IPS DF 6.9 (cell line): ENCODE measurements at places on chromosomes 6 and 20.

DNA sequence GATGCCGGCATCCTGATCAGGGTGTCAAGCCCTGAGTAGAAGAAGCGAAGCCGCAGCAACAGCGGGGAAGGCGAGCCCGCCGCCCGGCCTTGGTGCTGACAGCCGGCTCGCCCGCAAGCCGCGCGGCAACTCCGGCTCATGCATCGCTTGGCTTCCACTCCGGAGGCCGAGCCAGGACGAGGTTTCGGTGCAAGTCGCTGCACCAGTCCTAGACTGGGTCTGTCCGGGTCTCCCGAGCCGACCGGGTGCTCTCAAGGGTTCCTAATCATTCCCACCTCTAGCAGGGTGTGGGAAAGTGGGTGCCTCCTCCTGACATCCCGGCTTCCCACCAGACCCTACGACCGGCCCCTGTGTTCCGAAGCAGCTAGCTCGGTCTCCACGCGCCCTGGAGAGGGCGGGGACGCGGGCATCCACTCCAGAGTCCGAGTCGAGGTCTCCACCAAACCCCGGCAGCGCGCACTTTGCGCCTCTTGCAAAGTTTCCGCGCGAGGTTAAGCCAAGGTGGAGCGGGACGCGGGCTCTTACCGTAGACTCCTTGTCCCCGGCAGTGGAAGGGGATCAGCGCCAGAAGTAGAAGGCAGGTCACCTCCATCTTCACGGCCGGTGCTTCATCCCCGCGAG, 1.4 kb downstream of the MDGA1 start:
- DNase-seq = no peak

DNA sequence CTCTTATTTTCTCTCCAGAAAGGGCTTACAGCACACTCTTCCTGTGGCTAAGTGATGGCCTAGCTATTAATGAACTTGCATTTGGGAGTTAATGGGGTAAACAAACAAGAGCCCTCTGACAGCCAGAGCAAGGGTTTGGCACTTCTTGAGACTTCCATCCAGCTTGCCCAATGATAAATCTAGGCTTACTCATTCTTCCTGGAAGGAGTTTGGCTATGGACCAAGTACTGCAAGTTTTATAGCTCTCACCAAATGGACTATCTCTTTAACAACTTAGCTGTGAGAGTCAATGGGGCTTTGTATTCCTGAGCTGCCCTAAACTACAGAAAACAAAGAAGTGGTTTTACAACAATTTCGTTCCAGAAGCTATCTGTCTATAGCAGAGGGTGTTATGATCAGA, 16.7 kb upstream of the PI3 start:
- DNase-seq = no peak

DNA sequence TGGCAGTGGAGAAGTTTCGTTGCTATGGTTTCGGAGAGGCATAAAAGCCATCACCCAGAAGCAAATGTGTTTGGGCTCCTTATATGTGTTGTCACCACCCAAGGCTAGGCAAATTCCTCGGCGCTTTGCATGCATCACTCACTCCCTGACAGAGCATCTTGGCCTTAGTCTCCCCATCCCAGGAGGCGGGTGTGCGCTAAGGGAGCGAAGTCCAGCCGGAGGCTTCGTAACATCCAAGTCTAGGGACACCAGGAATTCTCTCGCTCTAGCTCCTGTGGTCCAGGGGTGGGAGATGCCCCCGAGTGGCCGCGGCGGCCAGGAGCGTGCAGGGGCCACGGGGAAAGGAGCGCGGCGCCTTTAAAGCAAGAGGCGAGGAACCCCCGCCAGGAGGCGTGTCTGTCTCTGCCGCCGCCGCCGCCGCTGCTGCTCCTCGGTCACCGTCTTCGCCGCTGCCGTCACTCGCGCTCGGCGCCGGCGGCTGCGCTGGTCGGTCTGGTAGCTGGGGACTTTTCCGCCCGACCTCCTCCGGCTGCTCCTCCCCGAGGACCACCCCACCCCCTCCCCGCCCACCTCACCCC, at the start of gene GRIK2:
TSS of gene GRIK2 (plus strand) at position 458 of the 578 bp plus-strand sequence.
- no peak for DNase-seq

GRCh38 chr6:126766820-126767219, 351.7 kb upstream of the RSPO3 start:
- no peak for DNase-seq

DNA sequence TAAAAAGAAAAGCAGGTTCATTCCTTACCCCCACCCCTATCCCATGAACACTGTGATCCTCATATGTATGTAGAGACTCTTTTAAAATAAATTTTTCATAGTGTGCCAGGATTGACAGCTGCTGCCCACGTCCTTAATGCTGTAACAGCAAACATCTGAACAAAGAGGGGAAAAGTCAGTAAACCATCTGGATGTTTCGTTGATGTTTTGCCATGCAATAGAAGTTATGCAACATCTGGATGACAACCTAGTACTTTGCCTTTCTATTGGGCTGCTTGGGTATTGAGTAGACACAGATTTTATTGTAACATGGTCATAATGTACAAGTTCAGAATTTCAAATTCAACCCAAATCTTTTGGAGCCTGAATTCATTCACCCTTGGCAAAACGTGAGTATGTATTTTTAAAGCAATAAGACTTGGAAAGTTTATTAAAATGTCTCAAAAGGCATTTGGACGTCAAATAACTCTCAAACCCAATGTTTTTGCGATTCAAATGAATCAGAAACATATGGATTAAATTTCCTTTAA, 500.3 kb downstream of the DHX35 start:
- no peak for DNase-seq

- no peak for DNase-seq
Observed at GRCh38 chr6:150606647-150607328, 7.1 kb downstream of the PLEKHG1 start.

DNA sequence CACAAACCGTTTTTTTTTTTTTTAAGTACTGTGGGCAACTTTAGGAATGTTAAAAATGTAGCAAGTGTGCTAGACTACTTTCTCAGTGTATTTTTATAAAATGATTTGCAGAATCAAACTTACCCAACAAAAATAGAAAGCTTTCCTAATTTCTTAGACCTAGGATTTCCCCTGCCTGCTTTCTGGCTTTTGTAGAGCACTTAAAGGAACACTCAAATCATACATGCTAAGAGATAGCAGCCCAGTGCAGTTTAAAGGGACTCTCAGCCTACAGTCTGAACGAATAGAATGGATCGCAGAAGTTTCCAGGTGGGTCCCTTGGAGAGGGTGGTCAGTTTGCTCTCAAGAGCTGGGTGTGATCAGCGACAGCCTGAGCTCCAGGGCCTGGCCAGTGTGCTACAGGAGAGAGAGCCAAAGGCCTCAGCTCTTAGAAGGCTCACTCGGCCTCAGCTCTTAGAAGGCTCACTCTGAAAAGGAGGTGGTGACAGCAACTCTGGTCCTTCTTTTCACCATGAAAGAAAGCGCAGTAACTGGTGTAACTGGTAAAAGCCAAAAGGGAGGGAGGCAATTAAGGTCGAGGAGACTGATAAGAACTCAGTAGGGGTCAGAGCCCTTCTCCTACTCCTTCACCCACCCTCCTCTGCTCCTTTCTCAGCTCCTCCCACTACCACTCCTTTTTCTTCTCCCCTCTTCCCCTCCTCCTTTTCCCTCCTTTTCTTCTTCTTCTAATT, 142.4 kb downstream of the ZFP64 start:
- no peak for DNase-seq

DNA sequence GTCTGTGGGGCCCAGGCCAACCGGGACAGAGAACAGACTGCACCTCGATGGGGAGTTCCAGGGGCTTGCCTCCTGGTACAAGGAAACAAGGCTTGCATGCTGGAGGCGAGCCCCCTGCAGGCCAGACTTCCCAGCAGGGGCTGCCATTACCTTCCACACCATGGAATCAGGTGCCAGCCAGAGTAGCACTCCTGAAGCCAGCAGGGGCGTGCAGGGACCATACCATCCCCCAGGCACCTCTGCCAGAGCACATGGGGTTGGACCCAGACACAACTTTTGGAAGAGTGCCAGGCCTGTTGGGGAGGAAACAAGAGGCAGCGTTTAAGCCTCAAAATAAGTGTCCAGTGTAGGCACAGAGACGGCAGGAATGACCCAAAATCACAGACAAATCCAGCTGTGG, 6.5 kb downstream of the DDO start:
- DNase-seq = no peak

GRCh38 chr20:35615667-35616464, at the start of gene SPAG4:
Gene SPAG4 (plus strand): TSS chr20:35615829. CDS start chr20:35616004, 175 bp downstream.
- DNase-seq = peak; percentile 98

DNA sequence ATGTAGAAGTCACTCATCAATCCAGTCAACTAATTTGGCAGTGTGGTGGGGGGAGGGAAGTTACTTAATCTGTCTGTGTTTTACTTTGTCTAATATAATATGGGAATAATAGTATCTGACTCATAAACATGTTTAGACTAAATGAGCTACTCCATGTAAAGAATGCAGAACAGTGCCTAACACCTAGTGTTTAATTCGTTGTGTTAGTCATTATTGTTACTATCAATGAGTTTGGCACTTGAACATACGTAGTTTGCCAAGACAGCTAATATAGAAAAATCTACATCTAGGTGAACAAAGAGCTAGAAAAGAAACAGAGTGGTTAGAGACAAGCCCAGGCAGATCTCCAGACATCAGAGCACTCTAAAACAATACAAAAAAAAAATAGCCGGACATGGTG, 49.1 kb downstream of the IRAK1BP1 start:
- DNase-seq = no peak

DNA sequence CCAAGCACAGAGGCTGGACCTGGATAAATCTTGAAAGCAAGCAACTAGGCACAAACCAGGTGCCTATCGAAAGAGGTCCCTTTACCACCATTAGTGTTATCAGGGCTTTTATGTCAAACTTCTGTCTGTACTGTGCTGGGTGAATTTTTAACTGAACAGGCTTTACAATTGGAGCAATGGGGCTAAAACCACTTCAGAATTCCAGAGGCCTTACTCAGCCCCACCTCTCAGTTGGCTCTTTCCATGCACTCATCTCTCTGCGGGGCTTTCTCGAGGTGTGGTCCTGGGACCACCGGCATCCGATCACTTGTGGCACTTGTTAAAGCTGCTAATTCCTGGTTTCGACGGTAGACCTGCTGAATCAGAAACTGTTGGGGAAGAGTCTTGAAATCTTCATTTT, 232.5 kb downstream of the SOX4 start:
- no peak for DNase-seq

DNA sequence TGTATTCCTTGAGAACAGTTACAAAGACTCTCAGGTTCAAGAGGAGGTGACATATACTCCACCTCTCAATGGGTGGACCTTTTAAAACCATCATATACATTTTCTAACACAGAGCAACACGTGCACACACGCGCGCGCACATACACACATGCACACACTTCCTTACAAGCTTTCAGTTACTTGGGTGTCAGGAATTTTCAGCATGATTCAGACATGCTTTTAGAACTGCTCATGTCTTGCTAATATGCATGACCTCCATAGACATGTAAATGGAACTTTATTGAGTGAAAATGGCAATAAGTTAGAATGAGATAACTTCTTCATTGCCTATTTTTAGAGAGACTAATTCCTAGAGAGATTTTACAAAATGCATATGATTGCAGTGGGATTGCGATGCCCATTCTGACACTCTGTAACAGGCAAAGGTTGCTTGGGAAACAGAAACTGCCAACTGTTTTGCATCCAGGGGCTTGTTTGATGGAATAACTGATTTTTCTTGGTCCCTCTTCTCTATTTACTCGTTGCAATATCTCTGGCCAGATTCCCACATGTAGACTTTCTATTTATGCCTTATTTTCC, 531.4 kb upstream of the RNF217 start:
- DNase-seq = no peak

DNA sequence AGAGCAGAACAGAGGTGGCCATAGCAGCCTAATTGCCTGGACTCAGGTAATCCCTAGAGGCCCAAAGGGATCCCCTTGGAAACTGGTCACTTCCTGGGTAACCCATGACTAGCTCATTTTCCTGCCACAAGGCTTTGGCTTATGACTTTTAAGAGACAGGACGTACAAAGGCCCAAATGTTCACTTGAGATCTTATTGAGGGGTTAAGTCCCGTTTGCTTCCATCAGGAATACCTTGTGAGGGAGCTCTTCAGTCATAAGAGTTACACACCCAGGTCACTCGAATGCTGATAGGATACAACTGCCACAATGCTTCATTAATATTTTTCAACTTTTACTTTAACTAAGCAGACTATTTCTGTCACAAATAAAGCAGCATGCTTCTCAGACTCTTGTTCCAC, 51.7 kb downstream of the TMEM170B start:
- no peak for DNase-seq

DNA sequence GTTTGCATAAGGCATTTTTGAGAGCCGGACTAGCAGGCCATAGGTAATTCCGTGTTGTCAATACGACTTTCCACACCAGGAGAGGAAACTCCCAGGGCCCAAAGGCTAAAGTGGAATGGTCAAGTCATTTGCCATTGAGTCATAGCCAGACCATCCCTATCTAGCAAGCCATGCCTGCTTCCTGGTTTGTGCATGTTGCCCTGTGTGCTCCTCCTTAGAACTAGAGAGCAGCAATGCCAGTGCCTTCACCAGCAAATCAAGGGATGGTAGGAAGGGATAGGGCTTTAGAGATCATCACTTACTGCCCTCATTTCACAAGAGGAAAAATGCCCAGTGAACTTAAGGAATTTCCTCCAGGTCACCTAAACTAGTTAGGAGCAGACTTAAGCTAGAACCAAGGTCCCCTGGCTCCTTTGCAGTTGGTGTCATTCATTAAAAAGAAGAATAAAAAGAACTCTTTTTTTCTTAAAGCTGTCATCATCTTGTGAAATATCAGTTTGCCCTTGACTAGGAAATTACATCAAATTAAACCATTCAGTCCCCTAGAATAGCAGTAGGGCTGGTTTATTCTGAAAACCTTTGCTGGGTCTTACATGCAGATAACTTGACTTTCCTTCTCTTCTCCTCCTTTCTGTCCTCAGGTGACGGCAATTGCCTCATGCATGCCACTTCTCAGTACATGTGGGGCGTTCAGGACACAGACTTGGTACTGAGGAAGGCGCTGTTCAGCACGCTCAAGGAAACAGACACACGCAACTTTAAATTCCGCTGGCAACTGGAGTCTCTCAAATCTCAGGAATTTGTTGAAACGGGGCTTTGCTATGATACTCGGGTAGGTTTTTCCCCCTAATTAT, 7.4 kb downstream of the TNFAIP3 start:
- no peak for DNase-seq

DNA sequence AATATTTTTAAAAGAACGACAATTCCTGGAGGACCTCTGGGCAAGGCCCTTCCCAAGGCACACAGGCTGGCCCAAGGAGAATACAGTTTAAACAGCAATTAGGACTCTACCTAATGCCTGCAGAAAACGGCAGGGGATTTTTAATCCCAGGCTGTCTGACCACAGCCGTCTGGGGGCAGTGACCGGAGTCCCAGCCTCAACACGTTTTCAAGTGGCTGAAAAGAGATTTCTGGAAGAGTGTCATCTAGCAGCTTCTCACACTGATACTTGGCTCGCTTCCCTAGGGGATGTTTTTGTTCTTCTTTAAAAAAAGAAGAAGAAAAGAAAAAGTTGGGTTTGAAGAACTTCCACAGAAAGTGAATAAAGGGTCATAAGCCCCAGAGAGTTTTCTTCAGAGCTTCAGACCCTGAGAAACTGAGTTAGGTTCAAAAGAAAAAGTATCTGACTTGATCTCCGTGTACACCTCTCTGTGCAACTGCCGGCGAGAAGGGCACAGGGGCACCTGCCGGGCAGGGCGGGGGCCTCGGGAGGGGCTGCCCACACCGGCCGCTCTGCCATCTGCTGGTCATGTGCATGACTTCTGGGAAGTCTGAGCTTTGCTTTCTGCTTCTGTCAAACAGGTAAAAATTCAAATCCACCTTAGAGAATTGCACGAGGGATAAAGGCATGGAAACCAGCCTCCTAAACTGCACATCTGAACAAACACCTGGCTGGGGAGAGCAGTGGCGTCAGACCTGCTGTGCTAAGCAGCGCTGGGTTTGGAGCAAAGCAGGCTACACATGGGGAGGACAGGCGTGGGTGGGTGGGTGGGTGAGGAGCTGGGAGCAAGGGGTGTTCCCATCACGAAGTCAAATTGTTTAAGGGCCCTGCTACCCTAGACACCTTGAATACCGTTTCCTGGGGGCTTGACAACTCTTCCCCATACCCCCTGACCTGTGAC, 33.0 kb downstream of the RRBP1 start:
- DNase-seq = no peak
